Activated CD4-positive, alpha-beta T cell treated with anti-CD3 and anti-CD28 coated beads for 36 hours (primary cell): ENCODE measurements at places on chromosomes 7 and 10. TPM values are rescaled to one million over a fixed set of nuclear protein-coding genes. Genes with fewer than 3 reads are reported as not detected.

DNAJB9 gene
- 8.3 TPM for total RNA-seq

FKBP6 gene
- not detected for total RNA-seq

TMEM270 gene
- not detected for total RNA-seq

EBF3 gene
- total RNA-seq, result not detected

ADRB1 gene
- total RNA-seq, result not detected

AKR1C4 gene
- total RNA-seq, result not detected

PGAM2 gene
- total RNA-seq, result not detected

DYNC1I1 gene
- total RNA-seq, result not detected

SPDYE2B gene
- total RNA-seq, result not detected

UCMA gene
- total RNA-seq, result not detected

ADCY1 gene
- 0.82 TPM for total RNA-seq

MYL10 gene
- total RNA-seq, result not detected

SLC13A1 gene
- total RNA-seq, result not detected

CALCR gene
- not detected for total RNA-seq

NPC1L1 gene
- total RNA-seq, result not detected
